ENCODE measurements at places on chromosomes 2 and 18. TPM values are rescaled to one million over a fixed set of nuclear protein-coding genes. Genes with fewer than 3 reads are reported as not detected.

Gene RUFY4
- total RNA-seq = 13.7 TPM

Gene CROCC2
- total RNA-seq = 3.1 TPM

Gene TMEM200C
- total RNA-seq = 5.1 TPM

Gene EPHA4
- 15.2 TPM for total RNA-seq

DNA sequence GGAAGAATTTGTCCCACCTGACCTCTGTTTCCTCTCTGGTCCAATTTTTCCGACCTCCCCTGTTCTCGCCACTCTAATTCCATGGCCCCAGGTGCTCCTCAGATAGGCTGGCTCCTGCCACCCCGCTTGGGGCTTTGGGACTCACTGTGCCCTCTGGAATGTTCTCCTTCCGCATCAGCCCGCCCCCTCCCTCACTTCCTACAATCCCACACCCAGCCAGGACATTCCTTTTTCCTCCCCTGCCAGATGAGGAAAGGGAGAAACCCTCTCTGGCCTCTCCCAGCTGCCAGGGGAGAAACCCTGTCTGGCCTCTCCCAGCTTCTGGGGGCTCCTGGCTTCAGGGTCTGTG, 3.1 kb upstream of the OR6B2 start:
- no peak for DNase-seq

DNA sequence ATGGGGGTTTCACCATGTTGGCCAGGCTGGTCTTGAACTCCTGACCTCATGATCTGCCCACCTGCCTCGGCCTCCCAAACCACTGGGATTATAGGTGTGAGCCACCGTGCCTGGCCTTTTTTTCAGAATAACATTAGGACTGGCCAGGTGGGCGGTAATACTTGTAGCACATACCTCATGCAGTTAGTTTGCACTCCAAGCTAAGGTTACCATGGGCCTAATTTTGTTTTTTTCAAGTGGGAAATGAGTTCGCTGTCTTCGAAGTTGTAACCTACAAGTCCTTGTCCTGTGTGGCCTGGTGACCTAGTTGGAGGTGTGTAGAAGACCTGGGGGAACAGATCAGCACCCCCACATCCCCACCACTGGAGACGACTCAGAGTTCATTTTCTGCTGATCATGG, 74.8 kb downstream of the LYPD1 start:
- DNase-seq = no peak

DNA sequence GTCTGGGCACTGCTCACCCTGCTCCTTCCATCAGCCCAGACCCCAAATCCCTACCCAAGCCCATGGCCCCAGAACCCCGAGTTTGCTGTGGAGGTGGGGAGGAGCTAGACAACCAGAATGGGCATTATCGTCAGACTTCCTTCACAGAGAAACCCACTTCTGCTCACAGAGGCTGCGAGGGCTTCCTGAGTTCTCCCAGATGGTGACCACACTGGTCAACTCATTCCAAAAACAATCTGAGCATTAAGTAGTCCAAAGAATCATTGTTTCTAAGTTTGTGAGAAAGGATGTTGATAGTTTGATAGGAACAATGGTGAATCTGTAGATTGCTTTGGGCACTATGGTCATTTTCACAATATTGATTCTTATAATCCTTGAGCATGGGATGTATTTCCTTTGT, 60.2 kb downstream of the LRRC30 start:
- DNase-seq = no peak

- no peak for DNase-seq
Observed at GRCh38 chr2:10220902-10221391, 81.8 kb upstream of the HPCAL1 start.

DNA sequence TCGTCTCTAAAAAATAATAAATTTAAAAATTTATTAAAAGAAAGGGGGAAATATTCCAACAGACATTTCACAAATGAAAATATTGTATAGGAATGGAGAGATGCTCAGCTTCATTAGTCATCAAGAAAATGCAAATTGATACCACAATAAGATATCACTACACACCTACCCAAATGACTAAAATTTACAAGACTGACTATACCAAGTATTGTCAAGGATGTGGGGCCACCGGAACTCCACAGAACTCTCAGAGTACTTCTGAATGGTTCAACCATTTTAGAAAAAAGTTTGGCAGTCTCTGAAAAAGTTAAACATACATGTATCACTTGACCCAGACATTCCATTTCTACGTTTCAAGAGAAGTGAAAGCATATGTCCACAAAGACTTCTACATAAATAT, 163.4 kb downstream of the EHBP1 start:
- no peak for DNase-seq

DNA sequence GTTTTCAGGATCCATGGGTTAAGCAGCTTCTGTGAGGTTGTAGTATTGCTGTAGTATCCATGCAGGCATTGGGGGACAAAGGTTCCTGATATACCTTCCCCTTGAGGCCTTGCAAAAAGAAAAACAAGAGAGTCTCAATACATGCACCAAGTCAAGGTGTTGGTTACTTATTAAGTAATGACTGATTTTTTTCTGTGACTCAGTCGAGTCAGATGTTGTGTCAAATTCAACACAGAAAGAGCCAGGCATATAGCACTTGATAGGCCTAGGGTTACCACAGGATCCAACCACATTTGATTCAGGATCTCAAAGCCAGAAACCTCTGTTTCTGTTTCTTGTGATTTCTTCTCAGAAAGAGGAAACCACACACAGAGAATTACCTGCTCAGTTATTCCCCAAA, 24.9 kb upstream of the CD8A start:
- DNase-seq = no peak

- no peak for DNase-seq
Observed at GRCh38 chr18:36411745-36412168, 114.2 kb downstream of the FHOD3 start.

DNA sequence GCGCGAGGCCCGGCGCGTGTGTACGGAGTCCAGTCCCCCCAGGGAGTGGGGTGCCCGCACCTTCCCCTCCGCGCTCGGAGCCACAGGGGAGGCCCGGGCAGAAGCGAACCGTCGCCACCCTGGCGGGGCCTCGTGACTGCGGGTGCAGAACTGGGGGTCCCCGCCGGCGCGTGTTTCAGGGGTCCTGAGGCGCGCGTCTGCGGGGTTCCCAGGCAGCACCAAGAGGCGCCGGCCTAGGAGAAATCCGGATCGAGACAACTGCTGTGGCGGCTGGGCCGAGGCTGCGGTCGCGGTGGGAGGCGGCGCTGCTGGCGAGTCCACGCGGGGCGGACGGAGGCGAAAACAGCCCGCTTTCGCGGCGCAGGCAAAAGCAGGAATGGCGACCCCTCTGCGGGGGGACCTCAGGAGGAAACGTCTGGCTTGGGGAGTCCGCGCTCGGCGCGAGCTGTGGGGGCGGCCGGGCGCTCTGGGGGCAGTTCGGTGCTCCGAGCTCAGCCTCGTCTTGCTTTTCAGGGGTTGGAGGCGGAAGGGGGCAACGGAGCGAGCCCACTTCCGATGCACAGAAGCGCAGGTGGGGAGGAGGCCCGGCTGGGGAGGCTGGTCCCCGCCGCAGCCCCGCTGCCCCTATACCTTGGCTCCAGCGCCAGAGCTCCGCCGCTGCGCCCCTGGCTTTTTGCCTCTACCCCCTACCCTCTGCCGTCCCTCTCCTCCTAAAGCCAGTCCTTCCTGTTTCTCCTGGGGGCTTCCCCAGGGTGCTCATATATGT, 81.5 kb upstream of the LDLRAD4 start:
- peak; percentile 23 for DNase-seq

- DNase-seq = no peak
Observed at GRCh38 chr2:186977433-186978045, 128.6 kb upstream of the ZSWIM2 start.

- no peak for DNase-seq
Observed at GRCh38 chr2:5521461-5521860, 170.7 kb upstream of the SOX11 start.

DNA sequence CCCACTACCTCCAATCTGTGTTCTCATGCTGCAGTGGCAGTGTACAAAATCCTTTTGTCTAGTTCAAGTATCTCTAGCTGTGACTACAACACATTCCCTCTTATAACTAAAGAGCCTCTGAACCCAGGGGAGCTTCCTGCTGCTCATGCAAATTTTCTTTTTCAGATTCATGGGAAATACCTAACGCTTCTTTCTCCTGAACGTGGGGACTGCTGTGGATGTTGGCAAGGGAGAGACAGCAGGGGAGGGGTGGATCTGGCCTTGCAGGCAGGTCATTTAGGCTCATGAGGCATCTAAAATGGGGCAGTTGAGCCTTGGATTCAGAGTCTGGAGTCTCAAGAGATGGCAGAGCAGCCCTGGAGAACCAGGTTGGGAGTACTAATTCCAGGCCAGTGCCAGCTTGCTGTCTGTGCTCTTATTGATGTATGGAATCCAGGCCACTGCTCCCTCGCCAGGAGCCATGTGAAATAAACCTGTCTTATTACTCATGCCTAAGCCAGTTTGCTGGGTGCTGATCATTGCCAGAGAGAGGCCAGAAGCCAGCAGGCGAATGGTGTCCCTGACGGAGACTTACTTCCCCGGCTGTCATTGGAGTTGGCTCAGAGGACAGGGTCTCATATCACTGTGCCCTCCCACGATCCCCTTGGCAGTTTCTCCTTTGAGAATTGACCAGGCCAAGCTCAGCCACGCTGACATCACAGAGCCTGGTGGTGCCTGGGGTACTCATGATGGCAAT, 29.2 kb upstream of the TNP1 start:
- no peak for DNase-seq

DNA sequence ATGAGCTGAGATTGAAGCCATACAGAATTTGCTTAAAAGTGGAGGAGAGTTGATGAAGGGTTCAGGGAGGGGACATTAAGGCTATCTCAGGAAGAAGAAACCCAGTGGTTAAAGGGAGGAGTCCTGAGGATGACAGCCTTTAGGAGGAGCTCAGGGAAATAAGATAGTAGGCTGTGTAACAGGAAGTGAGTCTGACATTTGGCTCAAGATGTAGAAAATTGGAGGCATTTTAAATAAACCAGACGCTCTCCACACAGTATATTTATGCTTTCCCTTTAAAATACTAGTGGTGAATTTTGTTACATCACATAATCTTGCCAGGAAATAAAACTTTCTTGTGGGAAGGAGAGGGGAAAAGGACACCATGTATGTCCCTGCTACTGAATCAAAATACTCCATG, 11.6 kb downstream of the KCNH7 start:
- DNase-seq = peak; percentile 63

- DNase-seq = no peak
Observed at GRCh38 chr18:45889419-45890064, 64.1 kb downstream of the SIGLEC15 start.

DNA sequence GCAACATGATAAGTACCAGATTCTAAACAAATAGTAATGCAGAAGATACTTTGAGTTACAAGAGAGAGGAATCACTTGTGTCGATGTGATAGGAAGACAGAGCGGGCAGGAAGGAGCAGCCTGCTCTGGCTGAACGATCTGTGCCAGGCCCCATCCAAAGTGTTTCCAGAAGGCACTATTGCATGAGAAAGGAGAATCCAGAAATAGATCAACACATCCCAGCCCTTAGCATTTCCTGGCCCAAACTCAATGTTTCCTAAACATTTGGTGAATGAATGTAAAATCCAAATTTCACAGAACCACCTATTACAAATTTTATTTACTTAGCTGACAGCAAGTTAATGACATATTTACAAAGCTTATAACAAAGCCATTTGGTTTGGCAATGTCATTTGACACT, 257.2 kb downstream of the TXNL1 start:
- no peak for DNase-seq

DNA sequence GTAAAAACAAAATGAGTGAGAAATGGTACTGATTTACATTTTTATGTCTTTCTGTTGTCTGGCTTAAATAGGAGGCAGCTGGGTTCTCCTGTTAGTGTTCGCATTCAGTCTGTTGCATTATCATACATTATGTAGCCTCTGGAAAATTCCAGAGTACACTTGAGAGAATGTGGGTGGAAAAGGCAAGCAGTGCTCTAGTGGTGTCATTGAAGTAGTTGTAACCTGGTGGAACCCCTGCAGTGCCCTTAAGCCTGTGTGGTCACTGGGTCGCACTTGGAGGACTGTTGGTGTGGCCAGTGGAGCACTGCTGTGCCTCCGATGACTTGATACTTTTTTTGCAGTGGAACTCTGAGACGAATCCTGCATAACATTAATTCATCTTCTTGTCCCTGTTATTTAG, 52.4 kb downstream of the USP14 start:
- DNase-seq = no peak

DNA sequence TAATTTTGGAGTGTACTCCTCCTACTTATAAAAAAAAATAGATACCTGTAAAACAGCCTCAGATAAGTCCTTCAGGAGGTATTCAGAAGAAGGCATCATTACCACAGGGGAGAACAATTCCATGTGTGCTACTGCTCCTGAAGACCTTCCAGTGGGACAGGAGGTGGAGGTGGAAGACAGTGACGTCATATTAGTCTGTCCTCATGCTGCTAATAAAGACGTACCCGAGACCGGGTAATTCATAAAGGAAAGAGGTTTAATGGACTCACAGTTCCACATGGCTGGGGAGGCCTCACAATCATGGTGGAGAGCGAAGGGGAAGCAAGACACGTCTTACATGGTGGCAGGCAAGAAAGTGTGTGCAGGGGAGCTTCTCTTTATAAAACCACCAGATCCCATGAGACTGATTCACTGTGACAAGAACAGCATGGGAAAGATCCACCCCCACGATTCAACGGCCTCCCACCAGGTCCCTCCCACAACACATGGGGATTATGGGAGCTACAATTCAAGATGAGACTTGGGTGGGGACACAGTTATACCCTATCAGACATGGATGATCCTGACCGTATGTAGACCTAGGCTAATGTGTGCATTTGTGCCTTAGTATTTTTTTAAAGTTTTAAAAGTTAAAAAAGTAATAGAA, 98.4 kb downstream of the NDUFA10 start:
- no peak for DNase-seq

GRCh38 chr2:52931660-52932059, 835.9 kb upstream of the CHAC2 start:
- DNase-seq = no peak

- DNase-seq = no peak
Observed at GRCh38 chr2:213149294-213149875, 2.0 kb downstream of the IKZF2 start.

DNA sequence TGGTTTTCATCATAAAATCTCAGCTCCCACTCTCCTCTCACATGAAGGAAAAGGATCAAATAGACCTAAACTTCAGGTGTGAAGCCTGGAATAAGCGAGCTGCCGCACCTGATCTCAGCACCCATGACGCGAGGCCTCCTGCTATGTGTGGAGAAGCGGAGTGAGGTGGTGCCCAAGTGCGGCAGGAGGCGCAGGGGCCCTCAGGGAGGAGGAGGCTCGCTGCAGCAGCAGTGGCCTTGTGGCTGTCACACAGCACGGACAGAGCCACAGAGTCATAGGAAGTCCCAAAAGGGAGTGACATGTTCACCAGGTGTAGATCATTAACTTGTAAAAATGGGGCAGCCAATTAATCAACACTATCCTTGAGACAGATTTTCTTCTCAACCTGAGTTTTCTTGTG, 9.1 kb downstream of the SCLY start:
- DNase-seq = no peak

DNA sequence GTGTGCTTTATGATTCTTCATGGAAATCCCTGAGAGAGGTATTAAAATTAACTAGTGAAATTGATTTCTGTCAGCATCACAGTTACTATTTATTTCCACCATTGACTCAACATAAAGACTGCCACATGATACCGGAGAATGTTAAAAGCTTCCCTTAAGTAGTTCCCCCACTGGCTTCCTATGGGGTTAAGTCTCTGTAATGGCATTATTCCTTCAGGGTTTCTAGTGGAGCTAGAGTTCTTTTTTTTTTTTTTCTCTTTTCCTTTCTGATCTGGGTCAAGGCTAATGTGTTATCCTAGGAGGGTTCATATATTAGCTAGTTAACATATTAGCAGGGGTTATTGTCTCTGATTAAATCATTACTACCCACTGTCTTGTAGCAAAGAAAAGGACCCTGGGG, 1919.1 kb upstream of the PIK3C3 start:
- no peak for DNase-seq

Measured in umbilical cord (tissue), 2 donors.